ENCODE measurements at places on chromosomes 7 and 10.

GRCh38 chr7:140534743-140535142 is 55.4 kb upstream of the MKRN1 start:
- no peak for DNase-seq

DNA sequence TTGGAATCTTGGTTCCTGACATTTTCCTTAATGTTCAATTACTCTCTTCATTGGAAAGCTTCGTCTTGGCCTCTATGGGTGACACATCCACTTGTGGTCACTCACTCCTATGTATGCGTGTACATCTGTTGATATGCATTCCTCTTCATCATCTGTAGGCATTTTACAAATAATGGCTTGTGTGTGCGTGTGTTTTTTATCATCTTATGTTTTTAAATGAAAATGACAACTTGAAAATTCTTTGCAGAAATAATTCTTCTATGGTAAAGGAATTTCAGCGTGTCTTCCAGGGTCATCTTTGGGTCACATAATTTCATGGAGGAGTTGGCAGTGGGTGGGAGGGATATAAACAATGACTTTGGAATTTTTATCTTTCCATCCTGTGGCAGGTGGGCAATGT is 925.1 kb downstream of the LRMDA start:
- DNase-seq: no peak

- DNase-seq: no peak
Observed at GRCh38 chr10:129090618-129091366, 376.2 kb upstream of the MGMT start.

DNA sequence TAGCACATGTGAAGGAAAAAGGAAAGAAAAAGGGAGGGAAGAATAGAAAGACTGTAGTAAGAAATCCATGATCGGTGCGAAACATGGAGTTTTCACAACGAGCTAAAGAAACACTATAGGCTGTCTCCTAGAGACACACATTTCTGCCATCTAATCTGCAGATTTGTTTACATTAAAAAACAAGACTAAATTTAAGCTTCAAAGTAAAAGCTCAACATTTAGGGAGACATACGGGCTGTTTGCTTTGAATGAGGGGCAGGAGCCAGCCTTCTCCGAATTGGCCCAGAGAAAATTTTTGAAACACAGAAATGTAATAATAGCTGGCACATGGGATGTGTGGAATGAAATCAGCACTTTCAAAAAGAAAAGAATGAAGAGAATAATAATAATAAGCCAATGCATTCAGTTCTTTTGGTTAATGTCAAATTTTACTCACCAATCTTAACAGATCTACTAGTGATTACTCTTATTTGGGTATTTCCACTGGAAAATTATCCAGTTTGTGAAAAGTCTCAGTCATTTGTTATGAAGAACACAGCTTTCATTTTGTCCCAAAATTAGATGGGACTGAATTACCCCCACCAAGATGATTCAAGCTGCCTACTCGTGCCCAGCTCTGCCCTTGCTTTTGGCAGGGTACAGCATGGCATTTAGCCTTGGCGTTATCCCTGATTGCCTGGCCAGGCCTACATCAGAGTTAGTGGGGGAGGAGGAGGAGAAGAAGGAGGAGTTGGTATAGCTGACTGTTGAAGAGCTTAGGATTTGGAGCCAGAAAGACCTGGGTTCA is 47.1 kb downstream of the MTURN start:
- no peak for DNase-seq

GRCh38 chr10:127899766-127900387 is 7.0 kb upstream of the PTPRE start:
- no peak for DNase-seq

GRCh38 chr10:3977761-3978160 is 192.8 kb upstream of the KLF6 start:
- no peak for DNase-seq

DNA sequence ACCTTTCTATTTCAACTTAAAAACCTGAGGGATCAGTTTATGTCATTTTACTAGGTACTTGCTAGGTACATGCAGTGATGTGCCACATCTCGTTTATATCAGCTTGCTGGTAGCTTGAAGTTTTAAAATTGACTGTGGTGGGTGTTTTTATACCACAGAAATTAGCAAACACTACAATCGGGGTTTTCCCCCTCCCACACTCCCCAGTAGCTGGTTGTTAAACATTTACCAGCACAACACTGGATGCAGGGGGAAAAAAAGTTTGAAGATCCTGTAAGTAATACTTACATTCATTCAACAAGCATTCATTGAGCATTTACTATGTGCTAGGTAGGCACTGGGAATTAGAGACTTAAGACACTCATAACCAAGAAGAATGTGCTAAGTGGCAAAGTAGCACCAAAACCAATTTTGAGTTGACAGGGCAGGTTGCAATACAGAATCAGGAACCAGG is 32.6 kb downstream of the USP6NL start:
- DNase-seq: no peak

DNA sequence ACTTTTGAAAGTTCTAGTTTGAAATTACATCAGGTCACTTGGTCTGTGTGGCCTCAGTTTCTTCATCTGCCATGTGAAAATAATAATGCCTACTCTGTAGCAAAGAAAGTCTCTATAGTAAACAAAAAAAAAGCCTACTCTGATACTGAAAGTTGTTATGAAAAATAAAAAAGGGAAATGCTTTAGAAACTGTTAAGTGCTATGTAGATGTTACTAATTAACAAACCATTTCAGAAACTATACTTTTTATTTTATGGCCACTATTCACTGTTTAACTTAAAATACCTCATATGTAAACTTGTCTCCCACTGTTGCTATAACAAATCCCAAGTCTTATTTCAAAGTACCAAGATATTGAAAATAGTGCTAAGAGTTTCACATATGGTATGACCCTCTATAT is 50.6 kb downstream of the CFTR start:
- no peak for DNase-seq

- no peak for DNase-seq
Observed at GRCh38 chr10:113487154-113487553, 65.7 kb upstream of the HABP2 start.

- DNase-seq: no peak
Observed at GRCh38 chr10:58373442-58373827, 11.8 kb upstream of the TFAM start.

DNA sequence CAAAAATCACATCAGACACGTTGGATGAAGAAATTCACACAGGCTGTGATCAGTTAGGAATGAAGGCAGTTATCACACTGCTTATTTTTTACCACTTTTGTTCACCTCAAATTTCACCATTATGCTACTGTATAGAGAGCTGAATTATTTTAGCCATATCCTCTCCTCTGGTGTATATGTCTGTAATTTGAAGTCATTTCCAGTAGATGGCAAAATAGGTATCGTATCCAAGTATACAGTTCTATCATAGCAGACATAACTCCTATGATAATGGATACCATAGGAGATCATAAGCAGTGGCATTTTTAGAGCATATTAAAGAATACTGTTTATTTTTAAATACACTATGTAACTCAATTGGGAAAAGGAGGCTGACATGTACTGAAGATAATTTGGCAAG is 909.7 kb downstream of the DNAJB9 start:
- no peak for DNase-seq

DNA sequence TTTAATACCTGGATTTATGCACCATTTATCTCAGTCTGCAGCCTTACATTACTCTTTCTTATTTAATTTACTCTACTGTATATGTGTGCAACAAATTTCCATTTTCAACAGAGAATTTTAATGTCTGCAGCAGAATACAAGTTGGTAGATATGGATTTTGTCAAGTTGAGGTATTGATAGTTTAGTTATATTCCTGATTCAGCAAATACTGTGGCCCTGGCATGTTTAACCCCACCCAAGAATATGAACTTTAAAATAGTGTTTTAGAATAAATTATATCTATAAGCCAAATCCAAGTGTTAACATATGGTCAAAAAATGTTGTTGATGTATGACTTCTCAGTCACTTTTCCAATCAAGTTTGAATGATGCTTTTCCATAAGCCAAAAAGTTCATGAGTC is 378.4 kb upstream of the NRG3 start:
- DNase-seq: no peak

- DNase-seq: peak; percentile 90
Observed at GRCh38 chr10:97572214-97572989, at the start of gene ANKRD2. ANKRD2 (plus strand) TSS chr10:97572779; CDS start chr10:97572789, 10 bp downstream.

DNA sequence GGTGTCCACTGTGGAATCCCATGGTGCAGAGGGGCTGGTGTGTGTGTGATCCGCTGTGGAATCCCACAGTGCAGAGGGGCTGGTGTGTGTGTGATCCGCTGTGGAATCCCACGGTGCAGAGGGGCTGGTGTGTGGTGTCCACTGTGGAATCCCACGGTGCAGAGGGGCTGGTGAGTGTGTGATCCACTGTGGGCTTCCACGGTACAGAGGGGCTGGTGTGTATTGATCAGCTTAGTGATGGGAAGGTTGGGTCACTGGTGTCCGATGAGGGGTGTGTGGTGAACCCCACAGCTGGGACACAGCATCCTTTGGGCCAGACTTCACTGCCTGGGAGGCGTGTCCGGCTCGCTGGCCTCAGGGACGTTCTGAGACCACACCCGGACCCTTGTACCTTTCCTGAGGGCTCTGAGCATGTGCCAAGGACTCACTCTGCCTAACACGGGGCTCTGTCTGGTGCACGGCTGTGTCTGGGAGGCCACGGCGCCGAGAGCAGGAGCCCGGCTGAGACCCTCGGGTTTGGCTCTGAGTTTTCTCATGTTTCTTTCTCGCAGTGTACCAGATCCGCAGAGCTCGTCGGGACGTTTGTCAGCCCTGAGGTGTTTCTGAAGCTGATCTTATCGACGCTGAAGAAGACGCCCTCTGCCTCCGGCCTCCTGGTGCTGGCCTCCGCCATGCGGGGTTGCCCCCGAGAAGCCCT is 29.3 kb upstream of the PRKAR1B start:
- DNase-seq: no peak

DNA sequence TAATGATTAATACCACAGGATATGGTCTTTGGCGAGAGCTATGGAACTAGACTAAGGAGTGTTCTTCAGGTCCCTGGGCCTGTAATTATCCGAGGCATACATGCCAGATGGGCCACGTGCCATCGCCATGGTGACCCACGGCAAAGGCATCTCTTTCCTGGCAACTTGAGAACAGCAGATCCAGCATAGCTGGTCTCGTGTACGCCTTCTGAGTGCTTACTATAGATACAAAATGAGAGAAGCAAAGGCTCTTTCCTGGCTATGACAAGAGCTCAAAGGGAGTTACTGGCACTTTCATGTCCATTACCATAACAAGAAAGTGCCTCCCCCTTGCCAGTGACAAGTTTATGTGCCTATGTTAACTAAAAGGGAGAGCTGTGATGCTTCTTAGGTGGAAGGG is 26.0 kb upstream of the GLI3 start:
- no peak for DNase-seq

DNA sequence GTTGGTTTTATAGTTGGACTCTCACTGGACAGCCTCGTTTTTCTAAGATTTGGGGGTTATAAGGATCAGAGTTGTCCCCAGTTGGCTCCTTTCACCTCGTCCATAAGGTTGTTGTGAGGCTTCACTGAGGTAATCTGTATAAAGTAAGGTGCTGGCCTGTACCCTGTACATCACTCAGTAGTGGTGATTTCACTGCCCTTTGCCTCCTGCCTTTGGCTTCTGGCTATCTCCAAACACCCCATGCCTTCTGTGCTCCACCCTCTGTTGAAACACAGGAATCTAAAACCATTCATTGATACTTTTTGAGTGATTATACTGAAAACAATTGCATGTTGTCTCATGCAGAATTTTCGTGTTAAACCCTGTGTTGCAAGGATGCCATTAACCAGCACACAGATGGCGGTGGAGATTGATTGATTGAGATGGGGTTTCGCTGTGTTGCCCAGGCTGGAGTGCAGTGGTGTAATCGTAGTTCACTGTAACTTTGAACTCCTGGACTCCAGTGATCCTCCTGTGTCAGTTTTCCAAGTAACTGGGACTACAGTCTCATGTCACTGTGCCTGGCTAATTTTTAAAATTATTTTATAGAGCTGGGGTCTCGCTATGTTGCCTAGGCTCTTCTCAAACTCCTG is 55.0 kb downstream of the KAT6B start:
- no peak for DNase-seq

DNA sequence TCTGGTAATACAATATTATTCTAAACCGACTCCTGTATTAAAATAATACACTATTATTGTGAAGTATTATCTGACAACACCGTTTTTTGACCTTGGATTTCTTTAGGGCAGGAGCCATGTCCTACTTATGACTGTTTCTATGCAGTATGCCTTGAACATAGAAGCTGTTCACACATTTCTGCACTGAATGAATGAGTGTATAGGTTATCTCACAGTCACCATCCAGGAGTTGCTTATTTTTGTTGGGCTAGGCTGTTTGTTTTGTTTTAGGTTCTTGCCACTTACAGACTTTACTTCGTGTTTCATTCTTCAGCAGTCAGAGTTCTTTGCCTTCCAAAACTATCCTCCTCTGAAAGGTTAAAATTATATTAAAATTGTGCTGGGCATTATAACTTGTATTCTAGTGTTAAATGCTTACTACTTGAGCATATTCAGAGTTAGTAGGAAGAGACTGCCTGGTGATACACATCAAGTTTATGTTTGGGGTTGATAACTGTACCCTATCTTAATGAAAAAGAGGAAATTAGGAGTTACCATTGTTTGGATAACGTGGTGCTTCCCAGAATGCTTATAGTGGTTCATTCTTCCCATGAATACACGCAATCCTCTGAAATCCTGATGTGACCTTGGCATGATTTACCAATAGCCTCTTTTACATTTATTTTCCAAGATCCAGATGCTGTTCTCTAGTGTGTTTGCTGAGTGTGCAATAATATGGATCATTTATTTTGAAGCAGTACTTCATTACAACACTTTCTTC is 1.7 kb downstream of the RALA start:
- no peak for DNase-seq

DNA sequence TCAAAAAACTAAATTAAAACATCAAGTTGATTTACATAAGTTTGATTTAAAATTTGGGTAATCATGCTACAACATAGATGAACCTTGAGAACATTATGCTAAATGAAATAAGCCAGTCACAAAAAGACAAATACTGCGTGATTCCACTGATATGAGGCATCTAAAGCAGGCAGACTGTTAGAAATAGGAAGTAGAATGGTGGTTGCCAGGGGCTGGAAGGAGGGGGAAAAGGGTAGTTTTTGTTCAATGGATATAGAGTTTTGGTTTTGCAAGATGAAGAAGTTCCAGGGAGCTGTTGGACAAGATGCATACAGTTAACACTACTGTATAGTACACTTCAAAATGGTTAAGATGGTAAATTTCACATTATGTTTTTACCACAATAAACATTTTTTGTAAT is 45.0 kb upstream of the IFRD1 start:
- no peak for DNase-seq

GRCh38 chr7:26399736-26400135 is 108.1 kb downstream of the SNX10 start:
- no peak for DNase-seq

- DNase-seq: peak; percentile 79
Observed at GRCh38 chr10:79981450-79982361, 32.8 kb upstream of the SFTPD start.
